ENCODE measurements at places on chromosomes 16 and 17.
A peak's percentile ranks its signal among the peaks of the same experiment; 100 is the strongest.

DNA sequence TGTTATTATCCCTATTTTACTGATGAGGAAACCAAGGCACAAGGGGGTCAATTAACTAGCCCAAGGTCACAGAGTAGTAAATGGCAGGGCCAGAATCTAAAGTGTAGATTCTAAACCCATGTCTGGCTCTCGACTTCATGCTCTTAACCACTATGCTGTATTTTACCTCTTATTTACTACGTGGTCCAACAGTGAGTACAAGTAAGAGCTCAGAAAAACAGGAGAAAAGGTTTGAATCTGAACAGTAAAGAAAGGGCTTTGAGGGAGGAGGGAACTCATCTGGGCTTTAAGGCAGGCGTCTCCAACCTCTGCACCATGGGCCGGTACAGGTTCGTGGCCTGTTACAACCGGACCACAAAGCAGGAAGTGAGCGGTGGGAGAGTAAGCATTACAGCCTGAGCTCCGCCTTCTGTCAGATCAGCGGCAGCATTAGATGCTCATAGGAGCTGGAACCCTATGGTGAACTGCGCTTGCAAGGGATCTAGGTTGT, 62.9 kb downstream of the SMURF2 start:
- peak; percentile 15 for DNase-seq

- no peak for DNase-seq
Observed at GRCh38 chr16:66713076-66713475, 16.5 kb upstream of the CMTM4 start.

- no peak for DNase-seq
Observed at GRCh38 chr16:69019811-69020210, 85.6 kb upstream of the HAS3 start.

DNA sequence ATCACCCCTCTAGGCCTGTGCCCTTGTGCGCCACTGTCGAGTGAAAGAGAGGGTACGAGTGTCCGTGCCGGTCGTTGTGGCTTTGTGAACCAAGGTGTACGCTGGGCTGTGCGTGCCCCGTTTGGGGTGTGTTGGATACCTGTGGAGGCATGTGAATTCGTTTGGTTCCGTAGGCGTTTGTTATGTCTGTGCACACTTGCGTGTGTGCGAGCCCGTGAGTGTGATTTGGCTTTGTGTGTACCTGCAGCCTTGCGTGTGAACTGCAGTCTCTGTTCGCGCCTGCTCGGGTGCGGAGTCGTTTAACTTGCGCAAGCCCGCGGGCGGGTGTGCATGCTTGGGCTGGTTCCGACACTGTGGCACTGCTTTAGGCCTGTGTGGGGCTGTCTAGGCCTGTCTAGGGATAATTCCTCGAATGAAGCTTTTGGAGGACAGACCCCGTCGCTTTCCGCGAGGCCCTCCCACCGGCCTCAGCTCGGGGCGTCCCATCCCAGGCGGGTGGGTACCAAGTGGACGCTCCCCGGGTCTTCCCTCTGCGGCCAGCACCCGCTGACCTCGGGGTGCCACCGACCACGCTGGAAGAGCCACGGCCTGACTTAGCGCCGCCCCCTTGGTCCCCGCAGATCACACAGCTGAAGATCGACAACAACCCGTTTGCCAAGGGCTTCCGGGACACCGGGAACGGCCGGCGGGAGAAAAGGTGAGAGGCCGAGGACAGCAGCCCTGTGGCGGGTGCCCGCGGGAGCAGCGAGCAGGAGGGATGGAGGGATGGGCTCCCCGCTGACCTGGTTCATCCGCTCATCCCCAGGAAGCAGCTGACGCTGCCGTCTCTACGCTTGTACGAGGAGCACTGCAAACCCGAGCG, 4.4 kb downstream of the TBX2 start:
- DNase-seq = no peak

GRCh38 chr17:10099051-10099571, 99.3 kb downstream of the GAS7 start:
- no peak for DNase-seq

DNA sequence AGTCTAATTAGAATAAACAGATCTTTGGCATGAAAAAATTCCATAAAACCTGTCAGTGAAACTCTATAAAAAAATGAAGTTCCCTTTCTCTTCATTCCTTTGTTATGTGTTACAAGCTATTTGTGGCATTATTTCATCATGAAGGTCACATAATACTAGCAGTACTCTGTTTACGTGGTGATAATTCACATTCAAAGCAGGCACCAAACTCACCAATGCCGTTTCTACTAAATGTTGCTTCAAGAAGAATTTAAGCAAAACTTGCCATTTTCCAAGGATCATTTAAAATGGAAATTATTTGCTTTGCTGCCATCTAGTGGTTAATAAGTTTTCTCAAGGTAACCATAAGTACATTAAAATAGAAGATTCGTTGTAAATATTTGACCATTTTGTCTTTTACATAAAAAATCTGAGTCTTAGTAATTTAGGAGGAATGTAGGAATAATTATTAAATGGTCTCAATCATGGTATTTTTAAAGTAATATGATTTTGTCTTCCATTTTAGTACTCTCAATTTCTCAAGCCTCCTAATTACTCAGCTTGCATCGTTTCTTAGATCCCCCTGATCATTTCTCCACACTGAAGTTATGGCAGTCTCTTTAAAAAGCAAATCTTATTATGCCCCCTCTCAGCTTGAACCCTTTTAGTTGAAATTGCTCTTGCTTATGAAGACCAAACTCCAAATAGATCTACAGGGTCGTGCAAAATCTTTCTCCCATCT, 80.8 kb downstream of the OMG start:
- no peak for DNase-seq

- DNase-seq = no peak
Observed at GRCh38 chr17:40103071-40103661, 2.8 kb upstream of the NR1D1 start.

DNA sequence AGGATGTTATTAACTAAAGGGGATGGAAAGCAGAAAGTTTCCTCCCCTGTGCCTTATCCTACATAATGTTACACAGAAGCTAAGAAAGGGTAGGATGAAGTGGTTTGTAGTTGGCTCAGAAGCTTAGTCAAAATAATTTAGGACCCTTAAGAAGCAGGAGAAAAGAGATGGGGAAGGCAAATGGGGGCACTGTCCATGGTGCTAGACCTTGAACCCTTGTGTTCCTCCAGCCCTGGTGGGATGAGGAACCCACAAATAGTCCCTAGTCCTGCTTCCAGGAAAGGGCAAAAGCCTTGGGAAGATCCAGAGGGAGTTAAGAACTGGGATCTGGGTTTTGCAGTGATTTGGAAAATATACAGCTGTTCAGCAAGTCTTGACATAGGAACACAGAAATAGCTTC, 54.5 kb downstream of the SLC5A11 start:
- DNase-seq = no peak

DNA sequence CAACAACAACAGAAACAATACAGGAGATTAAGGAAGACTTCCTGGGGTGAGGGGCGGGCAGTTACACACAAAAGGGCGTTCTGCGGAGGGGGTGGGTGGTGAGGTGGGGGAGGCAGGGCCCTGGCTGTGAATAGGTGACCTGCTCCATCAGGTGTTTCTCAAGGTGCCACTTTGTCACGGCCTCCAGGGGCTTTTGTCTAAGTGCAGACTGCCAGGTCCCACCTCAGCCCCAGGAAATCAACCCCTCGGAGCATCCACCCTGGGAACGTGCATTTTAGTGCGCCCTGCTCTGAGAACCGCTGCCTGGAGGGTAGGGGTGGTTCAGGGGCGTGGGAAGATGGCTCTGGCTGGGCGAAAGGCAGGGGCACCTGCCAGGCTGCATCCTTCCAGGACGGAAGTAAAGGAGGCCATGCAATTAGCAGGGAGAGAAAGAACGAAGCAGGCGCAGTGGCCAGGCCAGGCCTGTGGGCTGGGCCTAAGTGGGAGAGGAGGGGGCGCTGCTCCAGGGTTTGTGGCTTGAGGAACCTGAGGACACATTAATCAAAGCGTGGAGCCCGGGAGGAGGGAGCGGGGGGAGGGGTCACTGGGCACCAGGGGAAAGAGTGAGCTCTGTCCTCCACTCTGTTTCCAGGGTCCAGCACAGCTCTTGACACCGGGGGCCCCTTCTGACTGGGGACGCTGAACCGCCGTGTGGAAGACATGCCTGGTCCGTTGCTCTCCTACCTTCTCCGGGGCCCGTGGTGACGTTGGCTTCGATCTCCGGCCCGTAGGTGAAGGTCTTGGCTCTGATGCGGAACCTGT, 49.4 kb upstream of the CDC42EP4 start:
- no peak for DNase-seq

GRCh38 chr17:80743181-80743771, 198.6 kb downstream of the RPTOR start:
- no peak for DNase-seq

- no peak for DNase-seq
Observed at GRCh38 chr17:522919-523318, 170.3 kb upstream of the RPH3AL start.

- no peak for DNase-seq
Observed at GRCh38 chr17:37826497-37827430, 81.9 kb upstream of the HNF1B start.

Measured in GM19239 (cell line).